H1 (cell line): ENCODE measurements at places on chromosomes 4 and X. TPM values are rescaled to one million over a fixed set of nuclear protein-coding genes. Genes with fewer than 3 reads are reported as not detected.

The TMEM144 gene
- total RNA-seq = 1.6 and 2.6 TPM in 2 replicates

DNA sequence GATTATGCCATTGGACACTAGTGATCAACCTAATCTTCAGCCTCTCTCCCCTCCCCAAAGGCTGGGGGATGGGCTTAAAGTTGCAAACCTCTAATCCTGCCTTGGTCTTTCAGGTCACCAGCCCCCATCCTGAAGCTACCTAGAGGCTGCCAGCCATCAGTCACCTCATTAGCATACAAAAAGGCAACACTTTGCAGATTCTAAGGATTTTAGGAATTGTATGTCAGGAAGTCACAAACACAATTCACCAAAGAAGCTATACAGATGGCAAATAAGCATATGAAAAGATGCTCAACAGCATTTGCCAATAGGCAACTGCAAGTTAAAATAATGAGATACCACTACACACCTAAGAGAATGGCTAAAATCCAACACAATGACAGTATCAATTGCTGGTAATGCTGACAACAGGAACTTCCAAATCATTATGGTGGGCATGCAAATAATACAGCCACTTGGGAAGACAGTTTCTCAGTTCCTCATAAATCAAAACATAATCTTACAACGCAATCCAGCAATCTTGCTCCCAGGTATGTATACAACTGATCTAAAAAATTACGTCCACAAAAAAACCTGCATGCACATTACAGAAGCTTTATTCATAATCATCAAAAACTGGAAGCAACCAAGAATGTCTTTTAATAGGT, 9.0 kb upstream of the PIM2 start:
- H3K27ac ChIP-seq = peak overlapping the region; percentile 75
- no peak for DNase-seq
- H3K4me1 ChIP-seq = peaks cover 5% of the 10 kb centered on the region

- H3K27me3 ChIP-seq = no peaks in the 10 kb centered on the region
- peaks cover 3% of the 10 kb centered on the region; the same call in 1 of the 2 replicates for H3K4me1 ChIP-seq
- no peak overlapping the region for H3K27ac ChIP-seq
- no peak overlapping the region for H3K4me3 ChIP-seq
- H3K36me3 ChIP-seq = no peaks in the 10 kb centered on the region
- DNase-seq = no peak
Measured at GRCh38 chr4:8557151-8558076, 22.8 kb upstream of the GPR78 start.

The SPANXD gene
- total RNA-seq = not detected in 2 replicates

DNA sequence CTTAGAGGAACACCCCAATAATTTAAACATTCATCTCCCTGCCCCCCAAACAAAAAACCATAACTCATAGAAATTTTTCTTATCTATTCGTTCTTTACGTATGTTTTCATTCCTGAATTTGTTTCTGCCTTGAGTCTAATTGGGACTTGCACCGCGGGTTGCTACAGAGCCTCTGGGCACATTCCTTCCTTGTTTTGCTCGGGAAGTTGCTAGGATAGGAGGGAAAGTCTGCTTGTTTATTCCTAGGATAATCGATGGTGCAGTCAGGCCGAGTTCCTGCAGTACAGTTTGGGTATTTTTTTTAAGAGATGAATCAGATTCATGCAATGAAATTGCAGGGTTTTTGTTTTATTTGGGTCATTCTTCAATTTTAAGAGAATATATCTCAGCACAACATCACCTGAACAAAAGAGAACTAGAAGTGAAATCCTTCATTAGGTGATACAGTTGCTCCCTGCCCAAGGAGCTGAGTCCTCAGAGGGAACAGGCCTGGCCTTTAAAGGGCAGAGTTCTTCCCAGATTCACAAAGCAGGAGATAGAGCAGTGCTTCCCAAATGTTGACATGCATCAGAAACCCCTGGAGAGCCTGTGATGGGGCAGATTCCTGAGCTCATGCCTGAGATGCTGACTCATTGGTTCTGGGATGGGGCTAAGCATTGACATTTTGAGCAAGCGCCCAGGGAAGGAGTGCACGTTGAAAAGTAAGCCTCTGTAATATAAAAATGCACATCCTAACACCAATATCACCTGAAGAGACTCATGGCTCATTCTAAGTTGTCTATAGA, 114.9 kb upstream of the FAM9B start:
- H3K4me1 ChIP-seq = peaks cover 4% of the 10 kb centered on the region
- H3K4me3 ChIP-seq = no peak overlapping the region; the same call in 1 of the 2 replicates
- peak; percentile 29 for DNase-seq
- peaks cover 3% of the 10 kb centered on the region; the same call in 1 of the 2 replicates for H3K36me3 ChIP-seq
- H3K27ac ChIP-seq = peak overlapping the region; percentile 67; the same call in 1 of the 2 replicates

The TENT5D gene
- not detected in 2 replicates for total RNA-seq

The RAB41 gene
- not detected in 2 replicates for total RNA-seq

The ARAF gene
- 45.2 and 48.3 TPM in 2 replicates for total RNA-seq

DNA sequence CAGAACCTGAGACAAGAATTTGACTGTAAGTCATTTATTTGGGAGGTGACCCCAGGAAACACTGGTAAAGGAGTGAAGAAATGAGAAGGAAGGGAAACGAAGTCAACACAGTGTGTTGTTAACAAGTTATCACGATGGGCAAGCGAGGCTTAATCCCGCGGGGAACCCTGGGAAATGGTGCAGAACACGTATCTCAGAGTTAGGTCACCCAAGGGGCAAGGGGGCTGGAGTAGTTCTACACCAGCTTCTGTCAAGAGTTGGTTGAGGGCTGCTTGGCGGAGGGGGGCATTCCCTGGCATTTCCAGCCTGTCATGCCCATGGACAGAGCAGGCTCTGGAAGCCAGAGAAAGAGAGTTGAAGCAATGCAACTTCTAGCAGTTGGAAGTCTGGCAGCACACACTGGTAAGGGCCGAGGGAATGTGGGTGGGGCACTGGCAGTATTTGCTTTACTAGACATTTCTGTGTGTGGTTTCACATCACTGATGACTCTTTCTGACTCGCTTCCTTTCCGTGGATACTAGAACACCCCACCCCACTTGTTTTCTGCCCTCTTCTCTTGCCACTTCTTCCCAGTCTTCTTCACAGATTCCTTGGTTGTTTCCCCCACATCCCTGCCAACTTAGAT, 52.2 kb upstream of the ADGRG2 start:
- no peak overlapping the region for H3K4me3 ChIP-seq
- H3K4me1 ChIP-seq = no peaks in the 10 kb centered on the region
- H3K27ac ChIP-seq = no peak overlapping the region
- H3K36me3 ChIP-seq = no peaks in the 10 kb centered on the region
- no peaks in the 10 kb centered on the region for H3K27me3 ChIP-seq

The AMTN gene
- total RNA-seq = not detected in 2 replicates

DNA sequence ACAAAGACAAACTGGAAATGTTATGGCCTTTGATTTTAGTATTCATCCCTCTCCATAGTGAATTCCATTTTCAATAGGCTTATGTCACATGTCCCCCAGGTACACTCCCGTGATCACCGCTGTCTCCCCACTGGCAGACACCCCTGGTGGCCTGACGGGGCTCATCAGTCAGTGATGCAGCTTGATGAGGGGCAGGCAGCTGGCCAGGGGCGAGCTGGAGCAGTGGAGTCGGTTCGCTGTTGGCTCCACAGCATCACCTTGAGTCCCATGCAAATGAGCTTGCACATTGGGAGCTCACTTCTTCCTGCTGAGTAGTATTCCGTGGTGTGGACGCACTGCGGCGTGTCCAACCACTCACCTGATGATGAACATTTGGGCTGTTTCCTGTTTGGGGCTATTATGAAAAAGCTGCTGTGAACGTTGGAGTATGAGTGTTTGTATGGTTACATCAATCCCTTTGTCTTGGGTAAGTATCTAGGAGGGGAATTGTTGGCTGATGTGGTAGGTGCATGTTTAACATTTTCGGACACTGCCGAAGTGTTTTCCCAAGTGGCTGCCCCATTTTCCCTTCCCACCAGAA, 5.2 kb downstream of the TREX2 start:
- H3K27me3 ChIP-seq = no peaks in the 10 kb centered on the region
- no peaks in the 10 kb centered on the region for H3K36me3 ChIP-seq
- H3K4me3 ChIP-seq = no peak overlapping the region
- H3K27ac ChIP-seq = no peak overlapping the region

The MAGEB17 gene
- 1.1 TPM in 1 of 2 replicates, not detected in the other for total RNA-seq

DNA sequence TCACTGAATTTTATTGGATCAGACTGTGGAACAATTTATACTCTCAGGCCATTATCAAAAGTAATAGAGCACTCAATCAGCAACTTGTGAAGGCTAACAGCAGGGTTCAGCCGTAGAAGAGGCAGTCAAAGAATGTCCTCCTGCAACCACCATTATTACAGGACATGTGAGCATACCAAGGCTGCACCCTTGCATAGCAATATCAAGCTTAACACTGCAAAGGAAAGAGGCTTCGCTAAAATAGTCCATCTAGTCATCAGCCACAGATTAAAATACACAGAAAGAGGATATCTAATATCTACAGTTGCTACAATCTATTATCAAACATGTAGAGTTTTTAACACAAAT, 42.9 kb upstream of the TMPRSS11B start:
- no peak overlapping the region for H3K4me3 ChIP-seq
- H3K27ac ChIP-seq = no peak overlapping the region
- no peak for DNase-seq
- H3K27me3 ChIP-seq = no peaks in the 10 kb centered on the region
- no peaks in the 10 kb centered on the region for H3K4me1 ChIP-seq

DNA sequence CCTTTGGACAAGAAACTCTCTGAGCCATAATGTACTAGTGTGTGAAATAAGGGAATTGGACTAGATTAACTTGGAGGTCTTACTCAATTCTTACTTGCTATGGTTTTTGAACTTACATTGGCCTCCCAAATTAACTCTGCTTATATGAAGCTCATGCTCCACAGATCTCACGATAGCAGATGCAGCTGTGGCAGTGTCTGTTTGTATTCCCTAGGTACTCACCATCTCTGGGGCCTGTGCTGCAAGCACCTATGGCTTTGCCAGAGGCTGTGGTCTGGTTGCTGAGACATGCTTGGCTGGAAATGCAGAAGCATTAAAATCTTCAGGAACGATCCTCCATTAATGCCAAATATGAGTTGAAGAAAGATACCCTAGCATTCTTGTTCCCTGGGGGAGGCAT, 112.8 kb downstream of the MSL3 start:
- H3K4me1 ChIP-seq = no peaks in the 10 kb centered on the region
- no peak overlapping the region for H3K27ac ChIP-seq
- H3K4me3 ChIP-seq = no peak overlapping the region
- no peak for DNase-seq

DNA sequence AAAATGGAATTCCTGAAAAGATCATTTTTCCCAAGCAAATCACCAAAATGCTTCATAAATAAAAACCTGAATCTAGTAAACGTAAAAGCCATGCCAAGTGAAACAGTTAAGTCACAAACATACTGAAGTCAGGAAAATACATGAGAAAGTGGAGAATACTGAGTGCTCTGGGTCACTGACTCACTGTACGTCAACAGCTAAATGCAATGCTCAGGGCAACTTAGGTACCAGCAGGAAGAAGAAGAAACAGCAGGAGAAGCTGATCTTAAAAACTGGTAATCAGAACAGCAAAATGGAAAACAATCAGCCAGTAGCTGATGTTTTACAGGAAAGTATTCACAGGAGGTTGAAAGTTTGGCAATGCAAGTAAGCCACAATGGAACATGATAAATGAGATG, 252.6 kb upstream of the ETNPPL start:
- no peak overlapping the region for H3K27ac ChIP-seq
- H3K36me3 ChIP-seq = no peaks in the 10 kb centered on the region
- no peaks in the 10 kb centered on the region for H3K27me3 ChIP-seq

DNA sequence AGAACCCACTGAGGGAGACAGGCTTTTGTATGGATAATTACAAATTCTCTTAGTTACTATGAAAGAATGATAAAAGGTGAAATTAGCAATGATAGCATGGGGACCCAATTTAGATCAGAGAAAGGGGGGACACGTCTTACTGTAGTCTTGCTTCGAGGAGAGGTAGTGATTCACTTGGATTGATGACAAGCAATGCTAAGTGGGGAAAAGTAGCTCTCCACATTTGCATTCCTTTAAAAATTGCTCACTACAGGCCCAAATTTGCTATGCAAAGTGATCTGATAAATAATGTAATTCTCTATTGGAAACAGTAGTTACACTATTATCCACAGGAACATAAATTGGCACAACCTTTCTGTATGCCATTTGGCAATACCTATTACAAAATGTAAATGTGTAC, 42.5 kb upstream of the MAP3K15 start:
- no peaks in the 10 kb centered on the region for H3K36me3 ChIP-seq
- no peak for DNase-seq
- no peak overlapping the region for H3K27ac ChIP-seq
- no peaks in the 10 kb centered on the region for H3K27me3 ChIP-seq

DNA sequence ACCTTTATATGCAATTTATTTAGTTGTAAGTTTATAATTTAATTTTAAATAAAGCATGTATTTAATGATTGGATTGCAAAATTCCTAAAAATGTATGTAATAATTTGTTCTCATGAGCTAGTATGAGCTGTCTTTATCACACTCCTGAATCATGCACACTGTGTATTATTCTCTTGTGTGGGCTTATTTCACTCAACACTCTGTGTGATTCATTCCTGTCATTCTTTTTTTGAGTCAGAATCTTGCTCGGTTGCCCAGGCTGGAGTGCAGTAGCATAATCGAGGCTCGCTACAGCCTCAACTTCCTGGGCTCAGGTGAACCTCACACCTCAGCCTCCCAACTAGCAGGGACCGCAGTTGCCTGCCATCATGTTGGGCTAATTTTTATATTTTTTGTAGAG, 123.1 kb upstream of the SLC34A2 start:
- no peaks in the 10 kb centered on the region for H3K4me1 ChIP-seq
- H3K4me3 ChIP-seq = no peak overlapping the region
- H3K36me3 ChIP-seq = no peaks in the 10 kb centered on the region
- no peak overlapping the region for H3K27ac ChIP-seq
- no peaks in the 10 kb centered on the region for H3K27me3 ChIP-seq
- DNase-seq = no peak

GRCh38 chr4:24370421-24370820, 213.9 kb downstream of the DHX15 start:
- no peak overlapping the region for H3K27ac ChIP-seq
- no peaks in the 10 kb centered on the region for H3K4me1 ChIP-seq
- H3K36me3 ChIP-seq = no peaks in the 10 kb centered on the region
- no peak for DNase-seq
- no peaks in the 10 kb centered on the region for H3K27me3 ChIP-seq
- no peak overlapping the region for H3K4me3 ChIP-seq

The PSAPL1 gene
- not detected in 2 replicates for total RNA-seq

DNA sequence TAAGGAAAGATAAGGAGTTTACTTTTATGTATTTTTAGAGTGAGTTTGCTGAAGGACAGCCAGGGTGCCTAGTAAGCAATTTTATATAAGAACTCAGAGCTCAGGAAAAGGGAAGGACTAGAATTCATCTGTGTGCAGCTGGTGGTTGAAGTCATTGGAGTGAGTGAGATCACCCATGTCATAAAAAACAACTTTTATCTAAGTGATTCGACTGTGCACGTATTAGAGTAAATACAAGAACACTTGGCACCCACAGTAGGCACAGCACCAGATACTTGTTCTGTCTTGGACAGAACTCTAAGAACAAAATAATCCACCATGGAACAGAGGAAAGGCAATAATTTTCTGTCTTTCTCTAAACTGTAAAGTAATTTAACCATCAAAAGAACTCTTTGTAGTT, 31.6 kb downstream of the SYNPO2 start:
- no peak overlapping the region for H3K4me3 ChIP-seq
- H3K36me3 ChIP-seq = no peaks in the 10 kb centered on the region
- no peak for DNase-seq
- no peaks in the 10 kb centered on the region for H3K4me1 ChIP-seq
- H3K27me3 ChIP-seq = no peaks in the 10 kb centered on the region
- no peak overlapping the region for H3K27ac ChIP-seq

The SASH3 gene
- total RNA-seq = not detected in 2 replicates

GRCh38 chr4:6506616-6507140, 34.3 kb upstream of the PPP2R2C start:
- H3K27me3 ChIP-seq = no peaks in the 10 kb centered on the region
- H3K4me3 ChIP-seq = no peak overlapping the region
- no peak for DNase-seq
- no peak overlapping the region for H3K27ac ChIP-seq
